PC-3 (cell line): ENCODE measurements at places on chromosomes 5 and 9.

DNA sequence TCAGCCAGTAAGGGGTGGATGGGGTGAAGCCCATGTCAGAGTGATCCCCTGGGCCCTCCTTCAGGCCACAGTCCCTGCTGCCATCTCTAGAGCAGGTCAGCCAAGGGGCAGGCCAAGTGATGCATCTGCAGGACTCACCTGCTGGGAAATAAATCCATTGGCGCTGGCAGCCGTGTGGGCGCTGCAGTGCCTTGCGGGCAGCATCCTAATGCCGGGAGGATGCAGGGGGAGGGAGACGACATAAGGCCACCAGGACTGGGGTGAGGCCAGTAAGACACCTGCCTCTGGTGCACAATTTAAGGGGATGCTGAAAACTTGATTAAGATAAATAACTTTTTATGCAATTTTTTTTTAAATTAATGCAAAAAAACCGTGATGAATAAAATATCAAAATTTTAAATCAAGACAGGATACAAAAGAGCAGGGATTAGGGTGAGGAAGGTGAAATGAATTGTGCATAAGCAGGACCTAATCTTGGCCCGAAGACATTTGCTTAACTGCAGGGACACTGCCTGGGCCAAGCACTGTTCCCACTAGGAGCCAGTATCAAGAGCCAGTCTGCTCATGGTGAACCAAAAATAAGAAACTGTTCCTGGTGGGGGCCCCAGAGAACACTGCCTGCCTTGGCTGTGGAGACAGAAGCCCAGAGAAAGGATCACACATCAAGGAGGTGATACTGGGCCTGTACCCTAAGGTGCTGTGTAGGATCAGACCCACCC lies 67.5 kb upstream of the CPLX2 start:
- no peak for DNase-seq

- DNase-seq, result no peak
Measured at GRCh38 chr9:97820373-97820772, 32.7 kb upstream of the FOXE1 start.

DNA sequence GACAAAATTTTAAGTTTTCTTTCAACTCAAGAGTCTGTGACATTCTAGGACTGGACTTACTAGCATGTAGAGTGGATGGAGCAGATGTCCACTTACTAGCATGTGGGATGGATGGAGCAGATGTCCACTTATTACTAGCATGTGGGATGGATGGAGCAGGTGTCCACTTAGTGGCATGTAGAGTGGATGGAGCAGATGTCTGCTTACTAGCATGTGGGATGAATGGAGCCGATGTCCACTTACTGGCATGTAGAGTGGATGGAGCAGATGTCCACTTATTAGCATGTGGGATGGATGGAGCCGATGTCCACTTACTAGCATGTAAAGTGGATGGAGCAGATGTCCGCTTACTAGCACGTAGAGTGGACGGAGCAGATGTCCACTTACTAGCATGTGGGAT lies 2.4 kb downstream of the SLC36A1 start:
- DNase-seq, result no peak

- no peak for DNase-seq
Measured at GRCh38 chr9:101131326-101131725, 102.8 kb downstream of the PLPPR1 start.

DNA sequence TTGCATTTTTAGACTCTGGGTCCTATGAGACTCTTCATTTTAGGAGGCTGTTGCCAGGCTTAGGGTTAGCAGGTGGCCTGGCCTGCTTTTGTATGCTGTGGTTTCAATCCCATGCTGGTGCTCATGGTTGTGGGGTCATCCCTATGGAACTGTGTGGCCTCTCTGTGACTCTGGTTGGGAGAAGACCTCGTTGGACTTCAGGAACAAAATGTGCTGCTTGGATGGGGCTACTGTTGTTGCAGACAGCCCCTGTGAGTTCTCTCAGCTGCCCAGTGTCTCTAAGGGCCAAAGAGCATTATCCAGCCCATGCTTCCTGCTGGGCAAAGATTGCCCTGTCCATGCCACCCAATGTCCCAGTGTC lies 169.5 kb upstream of the S1PR3 start:
- DNase-seq, result no peak

DNA sequence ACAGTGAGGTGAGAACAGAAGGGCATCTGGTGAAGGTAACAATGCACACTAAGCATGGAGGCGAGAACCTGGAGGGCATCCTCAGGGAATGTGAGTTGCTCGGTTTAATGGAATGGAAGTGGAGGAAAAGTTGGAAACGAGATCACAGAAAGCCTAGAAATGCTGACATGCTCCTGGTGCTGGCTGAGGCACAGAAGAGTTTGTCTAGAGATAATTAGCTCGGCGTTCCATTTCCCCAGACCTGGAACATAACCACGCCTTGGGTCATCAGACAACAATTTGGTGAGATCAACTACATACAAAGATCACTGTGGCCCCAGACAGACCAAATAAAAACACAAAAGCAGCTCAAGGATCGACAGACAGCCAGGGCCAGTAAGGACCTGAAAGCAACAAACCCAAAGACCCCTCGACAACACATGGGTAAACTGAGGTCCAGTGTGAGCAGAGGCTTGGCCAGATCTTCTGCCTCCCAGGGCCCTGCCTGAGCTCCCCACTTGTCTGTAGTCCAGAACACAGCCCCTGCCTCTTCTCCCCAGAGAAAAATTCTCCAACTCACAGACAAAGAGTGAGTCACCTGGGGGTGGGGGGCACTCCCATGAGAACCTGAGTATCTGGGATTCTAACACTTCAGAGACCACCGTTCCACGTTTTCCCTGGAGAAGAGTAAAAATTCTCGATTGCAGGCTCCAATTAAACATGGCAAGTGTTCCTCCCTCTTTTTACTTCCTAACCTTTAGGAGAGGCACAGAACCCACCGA lies 52.5 kb downstream of the SHB start:
- peak; percentile 39 for DNase-seq

- no peak for DNase-seq
Measured at GRCh38 chr9:5042661-5043178, 57.6 kb downstream of the JAK2 start.

- peak; percentile 100 for DNase-seq
Measured at GRCh38 chr5:13985731-13986418, 41.4 kb upstream of the DNAH5 start.

DNA sequence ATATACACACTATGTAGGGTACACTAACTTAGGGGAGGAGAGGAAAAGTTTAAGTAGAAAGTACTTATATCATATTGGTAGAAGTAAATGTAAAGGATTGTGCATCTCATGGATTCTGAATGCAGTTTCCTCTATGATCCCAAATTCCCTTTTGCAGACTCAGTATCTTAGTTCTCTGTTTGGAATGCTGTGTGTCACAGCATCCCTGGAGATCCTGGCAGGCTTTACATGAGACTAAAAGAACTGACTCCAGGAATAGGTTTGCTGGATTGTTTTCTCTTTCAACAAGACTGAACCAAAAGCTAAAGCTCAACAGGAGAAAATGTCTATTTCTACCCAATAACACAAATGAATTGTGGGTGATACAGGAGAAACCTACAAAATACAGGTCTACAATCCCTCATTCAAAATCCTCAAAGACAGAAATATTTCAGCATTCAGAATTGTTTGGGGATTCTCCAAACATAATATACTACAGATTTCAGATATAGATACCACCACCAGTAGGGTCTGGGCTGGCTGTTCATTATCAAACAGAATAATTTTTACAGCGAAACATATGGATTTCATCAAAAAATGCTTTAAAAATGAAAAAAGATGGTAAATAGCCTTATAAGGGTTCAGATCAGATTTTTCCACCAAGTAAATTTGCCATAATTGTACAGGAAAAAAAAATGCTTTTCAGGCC lies 324.7 kb upstream of the GRAMD2B start:
- DNase-seq, result no peak

DNA sequence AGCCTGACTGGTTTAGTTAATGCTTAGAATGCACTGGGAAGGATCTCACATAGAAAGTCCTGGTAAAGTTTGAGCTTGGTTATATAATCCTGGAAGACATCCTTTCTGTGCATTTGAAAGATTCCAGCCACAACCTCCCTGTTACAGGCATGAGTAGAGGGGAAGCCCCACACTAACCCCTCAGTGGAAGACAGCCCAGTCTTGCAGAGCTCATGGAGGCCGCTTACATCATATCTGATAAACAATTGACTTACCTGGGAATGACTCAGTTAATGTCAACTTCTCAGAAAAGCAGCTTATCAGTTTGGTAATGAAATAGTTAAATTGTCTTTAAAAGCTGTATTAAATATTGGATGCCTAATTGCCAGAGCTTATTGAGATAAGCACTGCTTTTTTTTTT lies 28.1 kb upstream of the PDE8B start:
- DNase-seq, result no peak

DNA sequence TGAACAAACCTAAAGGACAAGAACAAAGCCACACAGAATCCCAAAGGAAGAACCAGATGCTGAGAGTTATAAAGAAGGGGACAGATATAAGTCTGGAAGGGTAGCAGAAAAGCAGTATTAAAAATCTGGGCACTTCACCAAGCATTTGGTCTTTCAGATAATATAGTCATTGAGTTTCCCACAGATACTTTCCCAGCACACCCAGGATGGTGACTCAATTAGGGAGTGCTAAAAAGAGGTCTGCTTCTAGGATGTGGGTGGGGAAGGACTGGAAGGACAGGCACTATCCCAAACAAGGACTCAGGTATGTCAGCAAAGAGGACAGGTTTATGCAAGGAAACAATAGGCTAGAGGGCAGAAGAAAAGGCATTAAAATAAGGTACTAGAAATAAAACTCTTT lies 59.3 kb downstream of the DIAPH1 start:
- DNase-seq, result peak; percentile 57

- DNase-seq, result no peak
Measured at GRCh38 chr9:132011896-132012295, 67.8 kb downstream of the MED27 start.

- DNase-seq, result no peak
Measured at GRCh38 chr9:126550891-126551351, 62.8 kb upstream of the LMX1B start.

DNA sequence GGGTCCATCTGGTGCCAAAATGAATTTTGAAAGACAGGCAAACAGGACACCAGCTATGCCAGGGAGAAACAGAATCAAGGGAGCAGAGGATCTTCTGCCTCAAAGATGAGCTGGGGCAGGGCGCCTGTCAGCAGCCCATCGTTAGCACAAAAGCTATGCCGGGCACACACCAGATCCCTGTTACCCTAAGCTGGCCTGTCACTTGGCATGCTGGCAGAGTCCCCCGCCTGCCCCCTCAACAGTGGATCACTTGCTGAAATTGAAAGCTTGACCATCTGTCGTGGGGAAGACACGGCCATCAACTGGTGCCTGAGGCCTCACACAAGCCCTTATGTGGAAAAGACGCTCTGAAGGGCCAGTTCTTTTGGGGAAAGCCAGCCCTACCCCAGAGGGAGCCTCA lies 256.4 kb downstream of the EBF1 start:
- no peak for DNase-seq

GRCh38 chr5:171315386-171315891 lies 6.4 kb downstream of the TLX3 start:
- no peak for DNase-seq

DNA sequence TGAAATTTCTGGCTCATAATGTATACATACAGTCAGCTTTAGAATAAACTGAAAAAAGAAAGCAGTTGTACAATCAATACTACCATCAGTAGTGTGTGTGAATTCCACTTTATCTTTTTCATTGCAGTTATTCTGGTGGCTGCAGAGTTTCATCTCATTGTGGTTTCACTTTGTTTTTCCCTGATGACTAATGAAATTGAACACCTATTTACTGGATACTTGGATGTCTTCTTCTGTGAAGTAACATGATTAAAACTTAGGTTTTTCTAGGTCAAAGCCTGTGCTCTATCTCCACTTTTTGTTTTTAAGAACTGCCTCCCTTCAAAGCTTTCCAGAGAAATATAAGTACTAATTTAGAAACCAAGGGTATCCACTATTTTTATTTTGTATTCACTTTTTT lies 174.3 kb downstream of the TRPM3 start:
- no peak for DNase-seq

- no peak for DNase-seq
Measured at GRCh38 chr5:151739395-151739794, 19.0 kb downstream of the ATOX1 start.

DNA sequence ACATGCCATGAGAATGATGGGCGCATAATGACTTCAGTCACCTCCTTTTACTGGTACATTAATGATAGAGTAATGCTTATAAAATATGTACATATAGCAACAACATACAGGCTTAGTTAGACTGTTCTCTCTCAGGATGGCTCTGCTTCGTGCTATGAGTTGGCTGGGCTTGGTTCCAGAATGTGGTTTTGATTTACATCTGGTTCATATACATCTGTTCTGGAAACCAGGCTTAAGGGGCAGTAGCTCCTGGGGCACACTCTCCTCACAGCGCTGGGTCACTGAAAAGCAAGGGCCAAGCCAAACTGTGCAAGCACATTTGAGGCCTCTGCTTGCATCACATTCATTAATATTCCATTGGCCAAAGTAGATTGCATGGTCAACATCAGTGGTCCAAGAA lies 44.9 kb downstream of the PCSK1 start:
- DNase-seq, result peak; percentile 39

DNA sequence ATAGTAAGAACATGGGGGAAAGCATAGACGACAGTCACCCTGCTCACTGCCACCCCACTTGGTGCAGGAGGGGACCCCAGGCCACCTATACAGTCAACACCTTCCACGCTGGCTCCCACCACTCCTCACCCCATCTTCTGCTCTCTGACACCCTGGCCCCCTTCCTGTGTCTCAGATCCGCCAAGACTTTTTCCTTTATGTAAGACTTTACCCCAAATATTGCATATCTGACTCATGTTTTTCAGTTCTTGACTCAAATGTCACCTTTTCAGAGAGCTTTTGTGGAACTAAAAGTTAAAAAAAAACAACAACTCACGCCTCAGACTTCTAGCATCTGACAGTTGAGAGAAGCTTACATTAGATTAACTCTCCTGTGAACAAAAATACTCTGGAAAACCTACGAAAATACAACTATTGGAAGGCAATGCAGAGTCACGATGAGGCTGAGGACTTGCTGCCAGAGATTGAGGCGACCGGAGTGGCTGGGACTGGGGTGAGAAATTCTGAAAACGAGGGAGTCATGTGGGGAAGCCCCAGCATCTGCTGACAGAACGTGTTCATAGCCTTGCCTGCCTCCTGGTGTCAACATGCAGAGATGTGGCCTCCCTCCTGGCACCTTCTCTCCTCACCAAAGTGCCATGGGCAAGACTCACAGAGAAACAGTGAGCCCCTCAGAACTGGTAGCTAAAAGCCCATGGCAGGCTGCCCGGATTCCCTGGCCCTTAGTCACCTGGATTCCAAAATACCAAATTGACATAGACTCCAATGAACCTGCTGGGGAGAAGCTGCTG lies 22.4 kb upstream of the FCN2 start:
- DNase-seq, result peak; percentile 50

DNA sequence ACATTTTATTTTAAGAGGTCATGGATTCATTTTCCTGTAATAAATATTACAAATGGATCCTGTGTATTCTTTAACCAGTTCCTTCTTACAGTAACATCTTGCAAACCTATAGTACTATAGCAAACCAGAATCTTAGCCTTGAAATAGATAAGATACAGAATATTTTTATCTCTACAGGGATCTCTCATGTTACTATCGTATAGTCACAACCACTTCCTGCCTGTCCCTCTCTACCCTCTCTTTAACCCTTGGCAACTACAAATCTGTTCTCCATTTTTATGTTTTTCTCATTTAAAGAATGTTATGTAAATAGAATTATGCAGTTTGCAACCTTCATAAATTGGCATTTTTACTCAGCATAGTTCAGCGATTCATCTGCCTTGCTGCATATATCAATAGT lies 454.0 kb downstream of the DIRAS2 start:
- no peak for DNase-seq

- DNase-seq, result no peak
Measured at GRCh38 chr9:97980479-97980803, 2.7 kb upstream of the ANP32B start.

- peak; percentile 3 for DNase-seq
Measured at GRCh38 chr5:140734354-140734753, 34.1 kb downstream of the ZMAT2 start.
